ENCODE measurements at places on chromosomes 2 and 18. TPM values are rescaled to one million over a fixed set of nuclear protein-coding genes. Genes with fewer than 3 reads are reported as not detected.

SERPINB10 gene
- not detected for total RNA-seq

ZEB2 gene
- total RNA-seq: 63.7 TPM

MERTK gene
- 0.64 TPM for total RNA-seq

ABHD3 gene
- 1.5 TPM for total RNA-seq

TUBA4B gene
- not detected for total RNA-seq
